ENCODE measurements at places on chromosomes 12 and 14.
A peak's percentile ranks its signal among the peaks of the same experiment; 100 is the strongest.

GRCh38 chr12:674272-674781, 11.1 kb upstream of the NINJ2 start:
- peak; percentile 54 for DNase-seq

DNA sequence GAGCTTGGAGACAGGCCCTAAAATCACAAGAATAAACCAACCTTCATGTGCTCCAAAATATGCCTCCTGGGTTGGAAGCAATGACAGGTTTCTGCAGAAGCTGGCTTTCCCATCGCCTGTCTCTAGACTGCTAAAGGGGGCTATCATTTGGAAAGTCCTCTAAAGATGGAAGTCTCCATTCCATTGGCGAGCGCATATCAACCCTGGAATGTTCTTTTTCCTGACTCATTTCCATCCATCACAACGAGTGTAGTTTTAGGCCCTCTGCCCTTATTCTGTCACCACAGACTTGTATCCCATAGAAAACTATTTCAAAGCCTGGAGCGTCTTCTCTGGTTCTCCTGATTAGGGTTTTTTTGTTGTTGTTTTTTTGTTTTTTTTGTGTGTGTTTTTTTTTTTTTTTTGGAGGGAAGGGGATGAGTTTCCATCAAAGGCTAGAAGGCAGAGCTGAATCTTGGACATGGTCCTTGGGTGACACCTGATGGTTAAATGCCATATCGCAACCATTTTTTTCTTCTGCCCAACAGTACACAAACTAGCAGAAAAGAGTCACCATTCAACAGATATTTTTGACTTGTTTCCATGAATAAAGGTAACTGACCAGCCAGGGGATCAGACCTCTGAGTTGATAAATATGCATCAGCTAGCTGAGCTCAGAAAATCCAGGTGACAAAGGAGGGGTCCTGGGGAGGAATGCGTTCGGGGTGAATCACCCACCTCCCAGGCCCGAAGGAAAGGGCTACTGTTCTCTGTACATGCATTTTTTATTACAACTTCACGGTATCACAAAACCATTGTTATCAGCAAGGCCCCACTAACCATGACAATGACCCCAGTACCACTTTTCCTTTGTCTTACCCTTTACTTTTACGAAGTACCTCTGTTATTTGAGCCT, 40.5 kb downstream of the KCNA5 start:
- DNase-seq = no peak

- DNase-seq = no peak
These were observed 9.7 kb upstream of the TUBA1A start for GRCh38 chr12:49198431-49199155.

DNA sequence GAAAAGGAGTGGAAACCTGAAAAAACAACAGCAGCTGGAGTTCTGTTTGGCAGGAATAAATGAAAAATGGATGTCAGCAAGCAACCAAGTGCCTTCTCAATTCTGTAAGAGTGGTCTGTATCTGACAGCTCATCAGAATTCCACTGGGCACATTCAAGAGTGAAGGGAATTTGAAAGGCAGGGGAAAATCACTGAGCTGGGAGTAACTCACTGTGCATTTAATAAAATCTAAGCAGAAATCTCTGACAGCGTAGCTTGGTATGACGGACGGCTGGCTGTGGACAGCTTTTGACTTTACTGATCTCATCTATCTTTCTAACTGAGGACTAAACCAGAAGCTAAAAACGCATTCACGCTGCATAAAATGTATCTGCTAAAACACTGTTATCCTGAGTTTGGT, 153.4 kb downstream of the RIMBP2 start:
- DNase-seq = no peak

- DNase-seq = no peak
These were observed 50.8 kb upstream of the AP4S1 start for GRCh38 chr14:30974628-30975027.

DNA sequence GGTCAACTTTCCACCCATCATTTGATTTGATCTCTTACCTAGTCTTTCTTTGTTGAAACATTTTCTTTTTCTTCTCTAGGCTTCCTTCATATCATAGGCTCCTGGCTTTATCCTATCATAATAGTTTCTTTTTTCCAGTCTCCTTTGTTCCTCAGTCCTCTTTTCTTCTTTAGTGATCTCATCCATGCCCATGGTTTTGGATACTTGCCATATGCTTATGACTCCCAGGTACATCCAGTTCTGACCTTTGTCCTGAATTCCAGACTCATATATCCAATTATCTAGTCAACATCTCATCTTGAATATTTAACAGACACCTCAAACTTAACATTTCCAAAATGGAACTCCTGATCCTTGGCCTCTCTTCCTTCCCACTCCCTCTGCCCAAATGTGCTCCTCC, 36.1 kb upstream of the KRAS start:
- DNase-seq = no peak

DNA sequence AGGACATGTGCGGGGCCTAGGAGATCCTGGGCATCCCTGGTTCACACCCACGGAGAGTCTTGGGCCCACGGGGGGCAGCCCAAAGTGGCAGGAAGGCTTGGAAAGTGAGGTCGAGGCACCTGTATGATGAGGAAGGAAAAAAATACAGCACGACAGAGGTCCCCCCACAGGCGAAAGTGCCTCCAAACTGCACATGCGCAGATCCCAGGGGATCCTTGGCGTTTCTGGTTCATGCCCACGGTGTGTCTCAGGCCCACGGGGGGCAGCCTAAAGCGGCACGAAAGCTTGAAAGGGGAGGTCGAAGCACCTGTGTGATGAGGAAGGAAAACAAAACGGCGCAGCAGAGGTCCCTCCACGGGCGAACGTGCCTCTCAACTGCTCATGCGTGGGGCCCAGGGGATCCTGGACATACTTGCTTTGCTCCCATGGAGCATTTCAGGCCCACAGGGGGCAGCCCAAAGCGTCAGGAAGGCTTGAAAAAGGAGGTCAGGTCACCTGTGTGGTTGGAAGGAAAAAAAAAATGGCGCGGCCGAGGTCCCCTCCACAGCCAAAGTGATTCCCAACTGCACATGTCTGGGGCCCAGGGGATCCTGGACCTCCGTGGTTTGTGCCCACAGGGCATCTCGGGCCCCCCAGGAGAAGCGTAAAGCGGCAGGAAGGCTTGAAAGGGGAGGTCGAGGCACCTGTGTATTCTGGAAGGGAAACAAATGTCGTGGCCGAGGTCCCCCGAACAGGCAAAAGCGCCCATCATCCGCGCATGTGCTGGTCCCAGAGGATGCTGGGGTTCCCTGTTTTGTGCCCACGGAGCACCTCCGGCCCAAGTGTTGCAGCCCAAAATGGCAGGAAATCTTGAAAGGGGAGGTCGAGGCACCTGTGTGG, 582.6 kb downstream of the ALG10 start:
- DNase-seq = no peak

DNA sequence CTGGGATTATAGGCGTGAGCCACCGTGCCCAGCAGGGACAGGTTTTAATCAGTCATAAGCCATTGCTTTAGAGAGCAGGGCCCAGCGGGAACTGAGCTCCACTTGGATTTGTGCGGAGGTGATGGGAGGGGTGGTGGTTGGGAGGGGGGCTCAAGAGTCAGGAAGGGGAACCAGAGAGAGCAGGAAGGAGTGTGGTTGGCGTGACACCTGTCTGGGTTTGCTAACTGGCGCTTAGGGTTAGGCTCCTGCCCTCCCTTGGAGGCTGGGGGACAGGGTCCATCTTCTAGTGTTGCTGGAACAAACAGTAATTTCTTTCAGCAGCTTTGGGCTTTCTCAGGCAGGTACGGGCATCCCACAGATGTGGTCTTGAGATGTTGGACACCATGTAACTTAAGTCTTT, 7.5 kb upstream of the ALDH2 start:
- no peak for DNase-seq

DNA sequence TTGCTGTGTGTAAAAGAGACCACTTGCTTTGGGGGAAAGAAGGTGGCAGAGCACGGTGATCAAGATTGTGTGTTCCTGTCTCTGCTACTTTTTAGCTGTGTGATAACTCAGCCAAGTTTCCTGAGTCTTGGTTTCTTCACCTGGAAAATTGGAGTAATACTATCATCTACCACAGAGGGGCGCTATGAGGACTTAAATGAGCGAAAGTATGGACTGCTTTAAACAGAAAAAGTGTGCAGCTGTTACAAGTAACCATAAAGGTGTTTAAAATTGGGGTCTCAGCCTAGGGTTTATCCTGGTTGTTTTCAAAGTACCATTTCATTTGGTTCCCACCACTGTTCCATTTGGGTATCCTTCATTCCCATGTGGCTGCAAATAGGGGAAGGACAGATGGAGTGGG, 65.9 kb upstream of the WSCD2 start:
- DNase-seq = no peak

DNA sequence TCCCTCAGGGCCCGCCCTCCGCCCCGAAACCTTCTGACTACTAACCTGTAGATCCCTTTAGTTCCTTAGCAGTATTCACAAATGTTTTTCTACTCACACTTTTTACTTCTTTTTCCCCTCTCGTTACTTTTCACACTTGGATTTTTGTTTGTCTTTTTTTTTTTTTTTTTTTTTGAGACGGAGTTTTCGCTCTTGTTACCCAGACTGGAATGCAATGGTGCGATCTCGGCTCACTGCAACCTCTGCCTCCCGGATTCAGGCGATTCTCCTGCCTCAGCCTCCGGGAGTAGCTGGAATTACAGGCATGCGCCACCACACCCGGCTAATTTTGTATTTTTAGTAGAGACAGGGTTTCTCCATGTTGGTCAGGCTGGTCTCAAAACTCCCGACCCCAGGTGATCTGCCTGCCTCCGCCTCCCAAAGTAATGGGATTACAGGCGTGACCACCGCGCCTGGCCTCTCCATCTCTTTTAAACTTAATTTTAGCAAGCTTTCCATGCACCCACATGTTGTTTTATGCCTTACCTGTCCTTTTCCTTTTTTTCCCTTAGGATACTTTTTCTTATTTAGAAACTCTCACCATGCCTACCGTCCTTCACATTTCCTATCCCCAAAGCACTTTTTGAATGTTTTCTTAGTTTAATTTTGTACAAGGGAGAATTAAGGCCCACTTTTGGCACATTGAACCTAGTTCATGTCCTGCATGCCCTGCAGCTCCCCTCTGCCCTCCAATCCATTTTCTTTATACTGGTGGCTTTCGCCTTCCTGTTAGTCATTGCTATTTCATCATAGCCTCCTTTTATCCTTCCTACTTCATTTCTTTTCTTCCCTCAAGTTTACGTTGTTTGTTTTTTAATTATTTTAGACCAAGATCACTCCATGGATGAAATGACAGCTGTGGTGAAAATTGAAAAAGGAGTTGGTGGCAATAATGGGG, 1.1 kb downstream of the SP1 start:
- DNase-seq = no peak

- DNase-seq = no peak
These were observed 35.0 kb upstream of the BCL7A start for GRCh38 chr12:121986489-121987245.

DNA sequence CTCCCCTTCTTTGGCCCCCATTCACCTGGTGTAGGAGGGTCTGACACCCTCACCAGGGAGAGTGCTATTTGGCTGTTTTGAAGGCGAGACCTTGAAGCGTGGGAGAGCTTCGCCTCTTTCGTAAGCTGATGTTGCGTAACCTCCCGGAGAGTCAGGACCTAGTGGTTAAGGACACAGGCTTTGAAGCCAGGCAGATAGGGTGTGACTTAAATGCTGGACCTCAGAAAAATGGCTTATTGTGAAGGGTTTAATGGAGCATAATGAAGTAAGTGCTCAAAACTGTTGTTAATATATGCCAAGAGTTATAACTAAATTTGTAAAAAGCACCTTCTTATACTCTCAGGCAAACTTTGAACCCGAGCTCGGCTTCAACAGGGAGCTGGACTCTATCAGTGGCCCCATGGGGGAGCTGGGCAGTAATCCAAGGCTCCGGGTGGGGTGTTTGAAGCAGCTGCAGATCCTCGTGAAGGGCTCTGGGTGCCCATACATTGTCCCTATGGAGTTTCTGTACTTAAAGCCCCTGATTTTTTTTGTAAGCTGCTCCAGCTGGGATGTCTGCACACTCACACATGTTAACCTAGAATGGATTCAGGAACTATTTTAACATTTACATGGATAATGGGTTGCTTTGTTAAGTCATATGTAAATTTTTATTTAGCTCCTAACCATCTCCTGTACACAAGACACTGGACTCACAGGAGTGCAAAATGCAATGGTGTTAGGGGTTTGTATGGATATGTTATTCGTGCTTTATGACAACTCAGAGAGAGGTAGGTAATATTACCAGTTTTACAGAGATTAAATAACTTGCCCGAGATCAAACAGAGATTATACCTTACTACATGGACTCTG, 26.0 kb downstream of the PPFIBP1 start:
- DNase-seq = no peak

GRCh38 chr12:30965613-30965985, 39.1 kb downstream of the TSPAN11 start:
- DNase-seq = no peak

GRCh38 chr14:94449930-94450329, 2.7 kb downstream of the SERPINA11 start:
- DNase-seq = no peak

DNA sequence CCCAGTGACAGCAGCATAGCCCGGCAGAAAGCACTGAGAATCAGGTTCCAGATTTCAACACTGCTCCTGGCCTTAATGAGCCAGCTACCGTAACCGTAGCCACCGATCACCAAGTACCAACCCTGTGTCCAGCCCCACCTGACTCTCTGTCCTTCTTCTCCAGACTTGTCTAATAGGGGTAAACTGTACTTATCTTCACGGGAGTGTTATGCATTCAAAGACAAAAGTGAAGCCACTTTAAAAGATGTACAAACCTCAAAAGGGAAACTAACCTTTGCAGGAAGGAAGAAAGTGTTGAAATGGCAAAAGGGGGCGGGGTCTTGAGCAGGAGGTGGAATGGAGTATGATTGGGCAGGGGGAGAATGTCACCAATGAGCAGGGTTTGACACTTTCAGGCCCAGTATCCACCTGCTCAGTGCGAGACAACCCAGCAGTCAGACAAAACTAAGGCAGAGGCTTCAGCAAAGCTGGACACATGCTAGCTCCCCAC, 226.1 kb downstream of the CHST11 start:
- peak; percentile 74 for DNase-seq

DNA sequence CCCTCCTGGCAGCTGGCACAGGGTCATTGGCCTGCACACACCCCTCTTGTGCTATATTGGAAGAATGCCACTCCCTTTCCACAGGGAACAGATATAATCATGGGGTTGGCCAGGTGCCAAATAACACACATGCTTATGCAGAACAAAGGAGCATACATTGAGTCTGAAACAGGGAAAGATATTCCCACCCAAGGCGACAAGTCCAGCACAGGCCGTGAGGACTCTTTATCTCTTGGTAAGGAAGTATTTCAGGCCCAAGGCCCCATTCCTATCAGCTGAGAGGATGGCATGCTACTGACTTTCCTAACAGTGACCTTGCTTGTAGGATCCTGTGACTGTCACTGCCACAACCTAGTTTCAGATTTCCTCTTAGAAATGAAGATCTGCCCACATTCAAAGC, 59.0 kb upstream of the STXBP6 start:
- DNase-seq = no peak

Measured in naive thymus-derived CD4-positive, alpha-beta T cell (primary cell).